ENCODE measurements at places on chromosomes 4 and X. TPM values are rescaled to one million over a fixed set of nuclear protein-coding genes. Genes with fewer than 3 reads are reported as not detected.

Gene LAMP2
- 80.4 TPM for total RNA-seq

Gene TSPAN7
- 3.7 TPM for total RNA-seq

Gene CCDC110
- total RNA-seq: 0.75 TPM

Gene LUZP4
- not detected for total RNA-seq

Gene CCNA2
- total RNA-seq: 52.5 TPM

Gene PCDH18
- total RNA-seq: 1.2 TPM

Gene P2RY10
- not detected for total RNA-seq

Gene SMIM10
- total RNA-seq: 0.63 TPM

Gene STARD8
- 6.1 TPM for total RNA-seq

Data from endothelial cell of coronary artery (primary cell).